ENCODE measurements at places on chromosomes 4 and X. TPM values are rescaled to one million over a fixed set of nuclear protein-coding genes. Genes with fewer than 3 reads are reported as not detected.
A peak's percentile ranks its signal among the peaks of the same experiment; 100 is the strongest.

- no peak for DNase-seq
Observed at GRCh38 chr4:172997856-172998255, 170.8 kb upstream of the GALNT7 start.

- no peak for DNase-seq
Observed at GRCh38 chr4:187608001-187608421, 387.6 kb upstream of the ZFP42 start.

DNA sequence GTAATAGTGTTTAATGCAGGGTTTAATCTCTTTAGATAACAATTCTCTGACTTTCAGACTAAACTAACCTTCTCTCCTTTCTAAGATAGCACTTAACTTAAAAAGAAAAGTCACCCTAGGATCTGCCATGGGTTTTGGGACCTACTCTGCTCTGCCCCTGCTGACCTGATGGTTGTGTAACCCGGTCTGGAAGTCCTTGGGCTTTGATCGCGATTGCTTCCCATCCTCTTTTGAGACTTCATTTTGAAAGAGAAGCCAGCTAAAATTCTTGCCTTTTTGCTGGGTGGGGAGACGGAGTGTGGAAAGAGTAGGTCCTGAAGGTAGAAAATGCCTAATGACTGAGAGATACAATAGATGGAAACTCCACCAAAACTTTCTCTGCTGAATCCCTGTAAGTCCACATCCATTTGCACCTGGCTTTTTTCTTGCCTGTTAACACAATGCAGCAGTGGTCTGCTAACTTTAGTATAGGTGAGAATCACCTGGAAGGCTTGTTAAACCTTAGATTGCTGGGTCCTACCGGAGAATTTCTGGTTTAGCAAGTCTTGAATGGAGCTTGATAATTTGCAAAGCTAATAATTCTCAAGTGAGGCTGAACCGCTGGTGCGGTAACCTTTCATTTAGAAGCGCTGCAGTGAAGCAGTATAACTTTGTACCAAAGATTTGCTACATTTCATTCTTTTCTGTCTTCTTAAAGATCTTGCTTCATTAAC is 45.6 kb upstream of the CCSER1 start:
- no peak for DNase-seq

Gene RAB40A
- total RNA-seq = not detected

- no peak for DNase-seq
Observed at GRCh38 chrX:147376601-147377422, 534.9 kb upstream of the FMR1 start.

- DNase-seq = no peak
Observed at GRCh38 chrX:118346258-118347094, 570 bp downstream of the WDR44 start.

DNA sequence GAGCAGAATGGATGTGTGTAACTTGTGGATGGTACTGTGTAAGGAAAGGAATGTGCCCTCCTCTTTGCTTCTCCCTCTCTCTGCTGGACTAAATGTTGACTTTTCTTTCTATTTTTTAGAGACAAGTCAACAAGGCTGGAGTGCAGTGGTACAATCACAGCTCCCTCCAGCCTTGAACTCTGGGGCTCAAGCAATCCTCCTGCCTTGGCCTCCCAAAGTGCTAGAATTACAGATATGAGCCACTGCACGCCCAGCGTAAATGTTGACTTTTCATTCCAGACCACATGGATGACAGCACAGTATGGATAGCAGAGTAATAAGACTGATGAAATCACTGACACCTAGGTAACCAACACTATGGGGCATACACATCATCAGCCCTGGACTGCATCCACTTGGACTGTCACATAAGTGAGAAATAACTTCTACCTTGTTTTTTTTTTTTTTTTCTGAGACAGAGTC is 5.1 kb upstream of the RPS3A start:
- no peak for DNase-seq

- peak; percentile 72 for DNase-seq
Observed at GRCh38 chrX:123803331-123803983, 56.4 kb upstream of the XIAP start.

Gene FRG2
- total RNA-seq = not detected

GRCh38 chr4:176272799-176273198 is 3.8 kb upstream of the ASB5 start:
- no peak for DNase-seq

- no peak for DNase-seq
Observed at GRCh38 chrX:66675541-66675940, 36.7 kb upstream of the EDA2R start.

DNA sequence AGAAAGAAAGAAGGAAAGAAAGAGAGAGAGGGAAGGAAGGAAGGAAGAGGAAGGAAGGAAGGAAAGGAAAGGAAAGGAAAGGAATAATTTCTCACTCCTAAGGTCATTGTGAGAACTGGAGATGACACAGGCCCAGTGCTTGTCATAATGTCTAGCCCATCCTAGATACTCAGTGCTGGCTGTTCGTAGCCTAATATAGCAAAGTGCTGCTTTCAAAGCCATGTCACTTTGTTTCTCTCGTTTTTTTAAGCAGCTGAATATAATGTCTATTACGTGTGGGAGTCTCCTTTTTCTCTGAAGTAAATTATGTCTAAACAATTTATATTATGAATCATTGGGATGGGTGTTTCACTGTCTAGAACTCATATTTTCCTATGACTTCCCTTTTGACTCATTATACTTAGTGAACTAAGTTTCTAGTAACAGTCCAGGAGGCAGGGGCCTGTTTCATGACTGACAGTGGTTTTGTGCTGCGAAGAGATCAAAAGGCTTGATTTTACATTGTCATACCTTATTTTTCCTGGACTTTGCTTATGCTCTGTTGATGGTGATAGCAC is 327.0 kb upstream of the ZFP42 start:
- DNase-seq = no peak

- DNase-seq = no peak
Observed at GRCh38 chr4:54090804-54091623, 8.9 kb upstream of the GSX2 start.

DNA sequence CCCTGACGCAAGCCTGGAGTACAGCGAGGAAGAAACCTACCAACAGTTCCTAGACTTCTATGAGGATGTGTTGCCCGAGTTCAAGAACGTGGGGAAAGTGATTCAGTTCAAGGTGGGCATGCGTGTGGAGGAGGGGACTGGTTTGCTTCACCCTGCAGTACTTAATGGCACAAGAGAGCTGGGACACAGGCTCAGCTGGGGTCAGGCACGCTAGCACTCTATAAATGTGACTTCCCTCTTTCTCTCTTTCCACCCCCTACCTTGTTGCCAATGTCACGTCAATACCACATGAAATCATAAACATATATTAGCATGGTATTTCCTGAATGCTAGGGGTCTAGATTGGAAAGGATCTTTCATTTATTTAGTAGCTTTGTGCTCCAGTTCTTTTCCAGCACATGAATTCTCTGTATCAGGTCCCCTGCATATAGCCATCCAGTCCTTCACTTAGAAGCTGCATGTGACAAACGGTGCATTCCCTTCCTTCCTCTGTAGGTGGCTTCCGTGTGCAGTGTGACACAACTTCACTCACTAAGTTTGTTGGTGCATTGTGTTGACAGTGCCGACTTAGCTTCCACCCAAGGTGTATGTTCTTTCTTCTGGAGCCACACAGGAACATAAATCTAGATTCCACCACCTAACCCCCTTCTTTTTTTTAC is 25.6 kb downstream of the ZRSR2 start:
- no peak for DNase-seq

DNA sequence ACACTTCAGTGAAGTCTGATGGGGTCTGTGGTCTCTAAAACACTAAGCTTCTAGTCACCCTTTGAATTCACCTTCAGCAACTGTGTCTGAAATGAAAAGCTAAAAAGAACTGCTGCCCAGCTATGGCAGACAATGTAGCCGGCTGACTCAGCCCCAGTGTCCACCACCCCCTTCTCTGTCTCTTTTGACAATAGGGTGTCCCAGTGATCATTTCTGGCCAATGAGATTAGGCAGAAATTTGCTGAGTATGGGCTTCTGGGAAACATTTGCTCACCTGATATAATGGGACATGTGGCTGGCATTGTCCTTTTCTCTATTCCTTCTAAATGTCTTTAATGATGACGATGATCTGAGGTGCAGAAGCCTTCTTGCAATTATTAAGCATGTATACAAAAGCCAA is 20.6 kb downstream of the IGFBP7 start:
- no peak for DNase-seq

GRCh38 chr4:130110189-130110588 is 1014.2 kb downstream of the C4orf33 start:
- no peak for DNase-seq

DNA sequence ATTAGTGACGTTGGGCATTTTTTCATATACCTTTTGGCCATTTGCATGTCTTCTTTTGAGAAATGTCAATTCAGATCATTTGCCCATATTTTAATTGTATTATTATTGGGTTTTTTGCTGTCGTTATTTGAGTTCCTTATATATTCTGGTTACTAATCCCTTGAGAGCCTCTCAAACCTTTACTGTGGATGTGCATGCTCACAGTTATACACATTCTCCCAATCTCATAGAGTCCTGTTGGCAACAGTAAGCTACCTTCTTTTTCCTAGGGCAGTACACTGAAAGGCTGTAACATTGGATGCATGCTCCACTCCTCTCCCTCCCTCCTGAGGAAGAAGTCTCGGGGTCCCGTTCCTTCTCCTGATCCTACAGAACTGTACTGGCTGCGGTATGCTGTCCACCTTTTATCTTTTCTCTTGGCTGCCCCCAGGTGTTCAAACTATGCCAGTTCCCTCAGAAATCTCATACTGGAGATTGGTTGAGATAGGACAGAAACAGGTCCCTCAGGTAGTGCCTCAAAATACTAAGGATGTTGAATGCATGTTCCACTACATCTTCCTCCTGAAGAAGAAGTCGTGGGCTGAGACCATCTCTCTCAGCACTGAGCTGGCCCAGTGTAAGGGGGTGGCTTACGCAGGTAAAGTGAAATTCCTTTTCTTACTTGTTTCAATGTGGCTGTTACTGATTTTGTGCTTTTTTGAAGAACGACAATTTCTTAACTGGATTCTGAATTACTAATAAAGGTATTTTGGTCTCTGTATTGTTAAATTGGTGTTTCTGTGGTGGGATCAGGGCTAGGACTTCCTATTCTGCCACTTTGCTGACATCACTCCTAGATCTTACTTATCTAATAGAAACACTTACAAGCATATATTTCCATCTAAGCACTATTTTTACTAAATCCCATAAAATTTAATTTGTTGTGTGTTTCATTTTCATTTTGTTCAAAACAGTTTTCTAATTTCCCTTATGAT is 145.4 kb upstream of the HUWE1 start:
- peak; percentile 3 for DNase-seq

Gene GCNA
- total RNA-seq = 2.3 TPM

- DNase-seq = no peak
Observed at GRCh38 chrX:10988653-10989052, 122.5 kb upstream of the HCCS start.

Gene CT55
- not detected for total RNA-seq

Gene IL2RG
- not detected for total RNA-seq

Gene SMIM31
- total RNA-seq = not detected

Gene TEC
- 0.81 TPM for total RNA-seq

- DNase-seq = no peak
Observed at GRCh38 chr4:101306764-101307615, 40.3 kb downstream of the PPP3CA start.

GRCh38 chr4:141610365-141610764 is 26.0 kb upstream of the IL15 start:
- no peak for DNase-seq

Gene CABS1
- total RNA-seq = not detected

- no peak for DNase-seq
Observed at GRCh38 chr4:122701965-122702364, 30.5 kb upstream of the BBS12 start.

DNA sequence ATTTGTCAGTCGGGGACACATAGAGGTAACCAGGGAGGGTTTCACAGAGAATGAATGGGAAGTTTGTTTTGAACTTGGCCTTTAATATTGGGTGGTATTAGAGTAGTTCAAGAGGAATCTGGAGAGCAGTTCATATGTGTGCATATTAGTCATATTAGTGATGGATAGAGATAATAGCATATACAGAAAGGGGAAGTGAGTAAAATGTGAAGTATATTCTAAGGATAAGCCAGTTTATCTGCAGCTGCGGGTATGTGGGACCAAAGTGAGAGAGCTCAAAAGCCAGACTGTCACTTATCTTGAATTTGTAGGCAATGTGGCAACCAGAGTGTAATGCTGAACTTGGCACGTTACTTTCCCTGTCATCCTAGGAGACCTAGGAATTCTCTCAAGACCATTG is 169.9 kb downstream of the AFF2 start:
- DNase-seq = no peak

Gene PRKG2
- not detected for total RNA-seq

DNA sequence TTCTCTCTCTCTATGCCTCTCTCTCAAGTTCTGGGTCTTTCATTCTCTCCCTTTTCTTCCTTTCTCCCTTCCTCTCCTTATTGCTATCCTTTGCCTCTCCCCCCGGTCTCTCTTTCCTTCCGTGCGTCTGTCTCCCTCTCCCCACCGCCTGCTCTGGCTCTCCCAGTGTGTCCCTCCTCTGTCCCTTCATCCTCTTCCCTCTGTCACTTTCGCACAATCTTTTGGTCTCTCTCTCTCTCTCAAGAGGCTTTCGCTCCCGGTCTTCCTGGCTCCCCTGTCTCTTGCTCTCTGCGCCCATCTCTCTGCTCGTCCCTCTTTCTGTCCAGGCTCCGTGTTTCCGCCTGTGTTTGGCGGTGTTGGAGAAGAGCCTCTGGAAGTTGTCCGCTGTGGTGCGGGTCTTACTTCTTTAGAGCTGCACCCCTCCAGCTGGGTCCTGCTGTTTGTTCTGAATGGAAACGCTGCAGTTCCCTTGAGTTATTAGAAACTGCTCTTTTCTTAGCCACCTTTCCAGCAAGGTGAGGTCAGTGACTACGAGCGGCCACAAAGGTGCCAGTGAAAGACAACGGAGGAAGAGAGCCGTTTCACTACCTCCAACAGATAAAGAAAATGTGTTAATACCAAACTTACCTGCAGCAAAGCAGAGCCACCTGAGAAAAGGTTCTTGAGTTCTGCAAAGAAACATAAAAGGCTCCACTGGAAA is 1.1 kb downstream of the BMPR1B start:
- no peak for DNase-seq

DNA sequence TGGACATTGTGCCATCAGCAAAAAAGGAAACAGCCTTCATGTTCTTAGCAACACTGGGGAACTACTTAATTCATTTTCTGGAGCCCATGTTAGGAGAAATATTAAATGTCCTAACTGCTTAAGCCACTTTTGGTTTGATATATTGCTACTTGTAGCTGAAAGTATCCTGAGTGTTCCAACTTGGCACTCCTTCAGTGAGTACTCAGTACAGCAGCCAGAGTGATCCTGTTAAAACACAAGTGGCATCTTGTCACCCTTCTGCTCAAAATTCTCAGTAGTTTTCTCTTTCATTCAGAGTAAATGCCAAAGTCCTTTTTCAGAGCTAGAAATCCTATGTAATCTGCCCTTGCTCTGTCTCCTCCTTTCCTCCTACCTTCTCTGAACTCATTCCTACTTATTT is 522.0 kb downstream of the GRID2 start:
- DNase-seq = no peak

DNA sequence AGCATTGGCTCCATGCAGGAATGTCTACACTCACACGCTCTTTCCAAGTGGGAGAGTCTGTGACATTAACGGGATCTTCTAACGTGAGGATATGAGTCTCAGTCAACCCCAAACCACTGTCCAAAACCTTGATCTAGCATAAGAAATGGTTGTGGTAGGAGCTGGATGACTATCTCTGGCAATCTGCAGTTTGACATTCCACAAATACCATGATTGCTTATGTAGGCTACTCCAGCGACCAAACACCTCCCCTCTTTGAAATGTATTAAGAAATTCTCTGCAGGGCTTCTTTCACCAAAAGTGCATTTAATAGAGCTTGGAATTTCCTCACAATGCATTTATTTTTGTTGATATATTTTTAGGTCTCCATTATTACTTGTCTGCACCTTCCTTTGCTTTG is 14.1 kb upstream of the STX18 start:
- no peak for DNase-seq
